ENCODE measurements at places on chromosomes 16 and 17.
A peak's percentile ranks its signal among the peaks of the same experiment; 100 is the strongest.

DNA sequence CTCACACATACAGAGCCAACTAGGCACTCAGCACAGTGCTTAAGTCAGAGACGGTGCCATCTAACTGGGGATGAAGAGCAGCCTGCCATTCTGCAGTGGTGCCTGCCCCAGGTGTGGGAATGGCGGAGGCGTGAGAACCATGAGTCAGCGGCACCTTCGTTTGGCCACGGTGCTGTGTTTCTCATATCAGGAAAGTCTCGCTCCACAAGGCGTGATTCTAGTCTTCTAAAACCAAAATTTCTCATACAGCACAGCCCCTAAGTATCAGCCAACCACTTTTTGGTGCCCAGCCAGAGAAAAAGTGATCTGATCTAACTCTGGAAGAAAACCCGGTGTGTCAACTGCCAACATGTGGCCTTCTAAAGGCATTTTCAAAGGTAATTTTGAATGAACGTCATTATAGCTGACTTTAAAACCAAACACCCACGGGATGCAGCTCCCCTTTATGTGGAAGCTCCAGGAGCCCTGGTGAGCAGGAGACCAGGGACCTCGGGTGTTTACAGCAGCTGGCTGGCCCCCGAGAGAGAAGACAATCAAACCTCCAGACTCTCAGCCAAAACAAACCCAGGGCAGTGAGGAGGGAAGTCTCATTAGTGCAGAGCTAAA lies 54.6 kb downstream of the ABCC12 start:
- DNase-seq = peak; percentile 67

GRCh38 chr17:40945414-40945813 lies 8.0 kb upstream of the KRT23 start:
- DNase-seq = no peak

- no peak for DNase-seq
These were observed 251.1 kb downstream of the SEC14L1 start for GRCh38 chr17:77391668-77392375.

DNA sequence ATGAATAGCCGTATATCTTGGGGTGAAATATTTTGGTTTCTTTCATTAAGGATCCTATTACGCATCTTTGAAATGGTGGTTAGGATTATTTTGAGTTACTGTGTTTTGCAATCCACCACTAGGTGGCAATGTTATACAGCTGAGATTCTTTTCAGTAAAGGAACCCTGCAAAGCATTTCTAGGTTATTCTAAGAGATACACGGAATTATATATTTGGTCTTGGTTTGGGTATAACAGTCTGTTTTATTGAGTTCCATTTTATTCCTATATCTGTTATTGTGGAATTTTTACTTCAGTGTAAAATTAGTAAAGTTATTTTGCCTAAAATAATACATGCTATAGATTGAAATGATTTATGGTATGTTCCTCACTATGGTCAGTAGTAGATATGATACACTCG lies 62.9 kb upstream of the CPHXL start:
- DNase-seq = no peak

GRCh38 chr16:28580726-28581315 lies 16.0 kb downstream of the SULT1A2 start:
- DNase-seq = no peak

DNA sequence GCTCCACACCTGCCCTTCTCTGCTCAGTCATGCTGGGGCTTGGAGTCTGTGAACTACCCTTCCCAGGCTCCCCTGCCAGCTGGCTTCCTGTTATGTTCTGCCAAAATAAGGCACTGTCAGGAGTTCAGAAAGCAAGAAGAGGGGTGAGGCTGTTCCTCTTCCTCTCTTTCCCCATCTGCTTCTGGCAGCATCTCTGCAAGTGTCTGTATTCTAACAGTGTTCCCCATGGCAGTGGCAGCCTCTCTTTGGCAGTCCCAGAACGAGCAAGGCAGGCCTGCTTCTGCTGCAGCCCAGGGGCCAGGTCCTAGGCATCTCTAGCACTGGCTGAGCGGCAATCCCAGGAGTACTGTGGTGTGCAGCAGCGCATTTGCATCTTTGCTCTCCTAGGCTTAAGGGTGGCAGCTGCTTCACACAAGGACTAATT lies 219.1 kb downstream of the STX8 start:
- no peak for DNase-seq

- no peak for DNase-seq
These were observed 101.9 kb downstream of the ZFHX3 start for GRCh38 chr16:72946063-72946462.

DNA sequence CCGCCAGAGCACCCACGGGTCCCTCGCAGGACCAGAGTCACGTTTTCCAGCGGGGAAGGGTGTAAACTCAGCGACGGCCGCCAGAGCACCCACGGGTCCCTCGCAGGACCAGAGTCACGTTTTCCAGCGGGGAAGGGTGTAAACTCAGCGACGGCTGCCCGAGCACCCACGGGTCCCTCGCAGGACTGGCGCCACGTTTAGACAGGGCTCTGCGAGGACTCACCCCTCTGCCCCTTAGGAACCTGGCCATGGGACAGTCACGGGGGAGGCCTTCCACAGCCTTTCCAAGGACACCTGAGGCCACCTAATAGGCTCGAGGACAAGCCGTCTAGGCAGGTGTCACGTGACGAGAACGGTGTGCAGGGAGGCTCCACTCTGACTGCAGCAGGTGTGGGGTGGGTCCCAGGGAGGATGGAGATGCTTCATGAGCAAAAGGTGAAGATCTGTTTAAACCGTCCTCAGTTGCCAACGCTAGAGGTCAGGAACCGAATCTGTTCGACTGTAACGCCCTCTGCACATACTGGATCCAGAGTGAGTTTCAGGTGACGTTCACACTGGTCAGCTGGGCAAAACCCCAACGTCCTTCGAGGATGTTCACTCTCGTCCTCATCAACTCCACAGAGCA lies 48.0 kb upstream of the METRNL start:
- no peak for DNase-seq

DNA sequence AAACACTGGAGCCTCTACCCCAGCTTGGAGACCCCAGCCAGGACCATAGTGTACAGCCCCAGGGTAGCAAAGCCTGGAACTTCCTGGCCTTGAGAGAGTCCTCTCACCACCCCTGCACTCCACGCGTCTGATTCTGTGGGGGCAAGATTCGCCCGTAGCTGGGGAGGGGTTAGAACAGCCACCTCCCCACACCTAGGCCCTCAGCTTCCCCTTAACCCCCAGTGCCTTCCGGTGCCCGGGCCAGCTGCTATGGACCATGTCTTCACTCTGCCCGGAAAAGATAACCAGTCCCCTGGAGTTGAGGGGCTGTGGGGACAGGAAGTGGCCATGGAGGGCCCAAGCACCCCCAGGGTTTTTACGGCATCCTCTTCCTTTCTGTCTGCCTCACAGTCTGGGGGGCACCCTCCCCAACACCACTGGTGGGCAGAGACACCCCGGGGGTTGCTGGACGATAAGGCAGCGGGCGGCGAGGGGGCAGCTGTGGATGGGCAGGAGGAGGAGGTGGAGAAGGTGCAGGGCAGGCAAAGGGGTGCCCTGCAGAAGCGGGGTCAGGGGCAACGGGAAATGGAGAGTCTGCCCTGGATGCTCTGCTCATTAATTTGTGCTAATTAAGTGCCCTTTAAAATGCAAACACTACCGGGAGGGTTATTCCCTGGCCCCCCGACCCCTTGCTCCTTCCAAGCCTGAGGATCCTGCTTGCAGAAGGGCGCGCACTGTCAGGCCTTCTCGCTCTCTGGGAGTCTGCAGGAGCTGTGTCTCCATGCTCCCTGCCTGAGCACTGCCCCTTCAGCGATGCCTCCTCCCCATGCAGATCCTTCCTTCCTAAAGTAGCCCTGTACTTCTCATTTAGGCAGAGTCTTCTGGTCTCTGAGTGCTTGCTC lies 2.4 kb downstream of the PRSS27 start:
- no peak for DNase-seq

- no peak for DNase-seq
These were observed 971 bp downstream of the MINK1 start for GRCh38 chr17:4833941-4834680.

GRCh38 chr17:43025766-43026537 lies 921 bp downstream of the RND2 start:
- no peak for DNase-seq

DNA sequence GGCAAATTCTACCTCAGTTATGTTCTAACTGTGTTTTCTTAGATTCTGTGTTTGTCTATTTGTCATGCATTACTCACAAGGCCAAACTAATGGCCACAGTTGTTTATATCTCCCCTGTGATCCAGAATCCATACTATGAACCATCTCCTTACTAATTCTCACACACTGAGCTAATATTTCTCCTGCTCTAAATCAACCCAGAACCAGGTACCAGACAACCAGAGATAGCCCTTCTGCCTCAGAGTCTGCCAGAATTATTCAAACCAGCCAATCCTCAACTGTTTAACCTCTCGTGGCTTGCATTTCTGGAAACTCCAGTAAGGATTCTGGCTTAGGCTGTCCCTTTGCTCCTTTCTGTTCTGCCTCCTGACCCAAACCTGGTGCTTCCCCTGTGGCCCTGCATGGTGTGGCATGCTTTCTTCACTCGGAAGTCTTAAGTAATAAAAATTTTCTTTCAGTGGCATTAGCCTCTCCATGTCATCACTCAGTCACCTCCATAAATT lies 59.4 kb downstream of the EFCAB5 start:
- DNase-seq = no peak

DNA sequence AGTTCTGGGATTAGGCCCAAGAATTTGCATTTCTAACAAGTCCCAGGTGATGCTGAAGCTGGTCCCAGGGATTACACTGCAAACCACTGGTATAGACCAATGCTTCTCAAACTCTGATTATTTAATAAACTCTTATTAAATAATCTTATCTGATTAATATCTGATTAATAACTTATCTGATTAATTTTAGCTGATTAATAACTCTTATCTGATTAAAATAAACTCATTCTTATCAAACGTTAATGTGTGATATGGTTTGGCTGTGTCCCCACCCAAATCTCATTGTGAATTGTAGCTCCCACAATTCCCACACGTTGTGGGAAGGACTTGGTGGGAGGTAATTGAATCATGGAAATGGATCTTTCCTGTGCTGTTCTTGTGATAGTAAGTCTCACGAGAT lies 78.6 kb upstream of the TANC2 start:
- no peak for DNase-seq

GRCh38 chr17:80720610-80721577 lies 176.3 kb downstream of the RPTOR start:
- DNase-seq = peak; percentile 30

GRCh38 chr17:42512246-42512645 lies 23.8 kb upstream of the NAGLU start:
- DNase-seq = no peak

DNA sequence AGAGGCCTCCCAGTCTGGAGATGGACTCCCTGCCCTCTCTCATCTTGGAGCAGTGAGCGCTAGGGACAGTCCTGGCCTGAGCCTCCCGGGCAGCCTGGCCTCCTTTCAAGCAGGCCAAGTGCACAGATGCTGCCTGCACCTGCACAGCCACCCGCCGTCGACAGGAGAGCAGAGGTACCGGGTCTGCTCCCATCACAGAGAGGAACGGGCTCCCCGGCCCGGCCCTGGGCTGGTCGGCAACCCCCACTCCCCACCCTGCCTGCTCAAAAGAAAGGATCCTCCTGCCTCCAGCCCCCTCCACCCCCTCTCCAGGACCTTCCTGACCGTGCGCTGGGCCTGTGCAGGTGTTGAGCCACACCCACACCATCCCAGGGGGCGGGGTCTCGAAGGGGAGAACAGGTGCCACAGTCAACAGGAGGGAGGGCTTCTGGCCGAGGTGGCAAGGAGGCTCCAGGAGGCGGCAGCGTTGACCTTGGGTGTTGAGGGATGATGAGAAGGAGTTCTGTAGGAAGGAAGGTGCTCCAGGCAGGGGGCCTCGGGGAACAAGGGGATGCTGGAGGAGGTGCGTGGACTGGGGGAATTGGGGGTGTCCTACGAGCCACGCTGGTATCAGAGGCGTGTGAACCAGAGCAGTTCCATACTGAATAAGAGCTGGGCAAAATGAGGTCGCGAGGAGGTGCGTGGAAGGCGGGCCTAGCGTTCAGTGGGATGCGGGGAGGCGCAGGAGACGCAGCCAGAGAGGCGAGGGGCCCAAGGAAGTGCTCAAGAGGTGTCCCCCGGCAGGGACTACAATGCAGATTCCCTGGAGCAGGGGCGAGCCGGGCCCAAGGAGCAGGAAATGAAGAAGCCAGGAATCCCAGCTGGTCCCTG lies 967 bp upstream of the CDH15 start:
- DNase-seq = no peak

- no peak for DNase-seq
These were observed 4.5 kb downstream of the ZNF423 start for GRCh38 chr16:49851468-49851787.

GRCh38 chr16:88531931-88532433 lies 38.2 kb upstream of the ZC3H18 start:
- no peak for DNase-seq

GRCh38 chr16:86512301-86512859 lies 2.1 kb downstream of the FOXF1 start:
- DNase-seq = no peak

GRCh38 chr16:1525871-1526607 lies 7.4 kb upstream of the TMEM204 start:
- no peak for DNase-seq

GRCh38 chr17:388087-388486 lies 35.5 kb upstream of the RPH3AL start:
- DNase-seq = no peak

- no peak for DNase-seq
These were observed 34.8 kb downstream of the TMEM235 start for GRCh38 chr17:78266231-78266631.

- no peak for DNase-seq
These were observed 304.1 kb upstream of the N4BP1 start for GRCh38 chr16:48914070-48914469.

DNA sequence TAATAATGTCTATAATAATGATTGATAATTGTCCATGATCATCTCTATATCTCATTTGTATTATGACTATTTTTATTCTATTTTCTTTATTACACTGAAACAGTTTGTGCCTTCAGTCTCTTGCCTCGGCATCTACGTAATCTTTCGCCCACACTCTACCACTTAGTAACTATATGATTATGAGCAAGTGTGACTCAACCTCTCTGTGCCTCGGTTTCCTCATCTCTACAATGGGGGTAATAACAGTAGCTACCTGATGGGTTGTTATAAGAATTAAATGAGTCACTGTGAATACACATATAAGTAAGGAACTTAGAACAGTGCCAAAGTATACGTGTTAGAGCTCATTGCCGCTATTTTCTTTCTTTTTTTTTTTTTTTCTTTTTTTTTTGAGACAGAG lies 3.7 kb upstream of the SLC16A11 start:
- DNase-seq = no peak

- DNase-seq = peak; percentile 27
These were observed at the start of gene ZNF385C for GRCh38 chr17:42097691-42098631. ZNF385C (minus strand) TSS chr17:42098473; CDS start chr17:42063056, 35,417 bp downstream.

DNA sequence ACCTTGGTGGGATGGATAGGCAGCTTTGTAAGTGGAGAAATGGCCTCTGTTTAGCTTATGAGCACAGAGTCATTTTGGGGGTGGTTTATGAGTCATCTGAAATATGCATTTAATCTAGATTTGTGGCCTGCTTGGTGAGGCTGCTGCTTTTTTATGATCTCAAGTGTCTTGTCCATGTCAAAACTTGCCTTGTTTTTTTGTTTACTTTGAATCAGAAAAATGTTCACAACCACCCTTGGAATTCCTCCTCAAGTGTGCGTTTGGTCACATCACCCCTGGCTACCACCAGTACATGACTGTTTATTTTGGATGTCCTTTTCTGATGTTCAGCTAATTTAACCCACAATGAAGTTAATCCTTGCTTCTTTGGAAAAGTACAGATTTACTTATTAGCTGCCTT lies 64.6 kb downstream of the FTO start:
- no peak for DNase-seq

- no peak for DNase-seq
These were observed 37.9 kb downstream of the SIAH1 start for GRCh38 chr16:48347191-48347865.

Measured in stimulated activated CD4-positive, alpha-beta T cell treated with anti-CD3 and anti-CD28 coated beads, TNF-alpha, amount 100 ng/mL, for 24 hours (primary cell).